ENCODE measurements at places on chromosomes 1 and 21.
A peak's percentile ranks its signal among the peaks of the same experiment; 100 is the strongest.

- no peak for DNase-seq
Observed at GRCh38 chr21:29382030-29382654, 83.4 kb downstream of the BACH1 start.

- DNase-seq: no peak
Observed at GRCh38 chr1:226133504-226134123, 52.9 kb downstream of the ACBD3 start.

- peak; percentile 27 for DNase-seq
Observed at GRCh38 chr1:230992100-230992774, 13.3 kb downstream of the ARV1 start.

DNA sequence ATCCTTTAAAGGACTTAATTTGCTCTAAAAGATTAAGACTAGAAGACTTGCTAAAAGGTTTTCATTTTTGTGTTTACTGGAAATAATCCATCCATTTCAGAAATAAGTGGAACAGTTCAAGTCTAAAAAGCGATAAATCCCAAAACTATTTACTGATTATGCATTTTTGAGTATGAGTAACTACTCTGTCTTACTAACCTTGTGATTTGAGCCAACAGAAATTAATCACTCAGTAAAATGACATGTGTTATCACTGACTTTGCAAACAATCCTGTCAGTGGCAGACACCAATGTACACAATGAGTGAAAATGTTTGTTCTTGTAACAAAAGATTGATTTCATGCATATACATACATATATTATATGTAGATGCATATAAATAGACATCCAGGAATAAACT lies 218.0 kb downstream of the DENND1B start:
- DNase-seq: peak; percentile 73

DNA sequence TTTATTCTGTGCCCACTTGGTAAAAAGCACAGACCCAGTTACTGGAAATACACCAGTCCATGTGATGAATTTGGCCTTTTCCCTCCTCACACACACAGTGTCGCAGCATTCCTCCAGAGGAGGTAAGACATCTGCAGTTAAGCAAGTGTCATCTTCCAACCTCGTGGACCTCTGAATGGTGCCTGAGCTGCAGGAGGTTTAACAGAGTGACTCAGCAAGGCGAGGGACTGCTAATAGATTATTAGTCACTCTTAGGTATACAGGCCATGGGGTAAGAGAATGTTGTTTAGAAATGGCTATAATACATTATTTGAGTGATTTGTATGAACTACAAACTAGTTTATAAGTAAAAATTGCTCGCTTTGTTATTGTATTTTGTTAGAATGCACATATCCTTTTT lies 8.6 kb upstream of the LRRC8B start:
- DNase-seq: peak; percentile 4

GRCh38 chr1:63731117-63732043 lies 42.4 kb upstream of the ROR1 start:
- DNase-seq: no peak

DNA sequence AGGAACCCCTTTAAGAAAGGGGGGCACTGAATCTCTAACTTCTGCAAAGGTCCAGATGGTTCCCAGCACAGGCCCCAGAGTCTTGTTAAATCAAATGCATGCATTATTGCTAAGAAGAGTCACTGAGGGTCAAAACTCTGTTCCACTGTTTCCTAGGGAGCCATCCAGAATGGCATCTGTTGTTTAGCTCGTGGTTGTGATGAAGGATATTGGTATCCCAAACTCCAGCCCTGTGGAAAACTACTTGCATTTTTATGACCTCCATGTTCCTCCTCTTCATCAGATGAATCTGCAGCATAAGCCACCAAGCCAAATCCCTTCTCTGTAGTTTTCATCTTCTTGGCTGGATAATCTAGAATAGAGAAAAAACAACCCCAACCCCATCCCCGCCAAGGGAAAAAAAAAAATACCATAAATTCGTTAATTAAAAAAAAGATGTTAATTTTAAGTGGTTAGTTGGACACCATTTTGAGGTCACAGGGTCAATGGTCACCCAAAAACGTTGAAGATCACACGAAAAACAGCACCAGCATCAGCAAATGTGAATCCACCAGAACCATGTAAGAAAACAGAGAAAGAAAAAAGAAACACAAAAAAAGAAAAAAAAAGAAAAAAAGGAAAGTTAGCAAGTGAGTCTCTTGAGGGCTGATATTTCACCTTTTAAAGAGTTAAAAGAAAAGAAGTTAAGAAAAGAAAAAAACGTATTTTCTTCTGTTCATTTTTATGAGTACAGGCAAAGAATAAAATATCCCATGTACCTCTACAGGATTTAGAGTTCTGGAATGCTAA lies 3.0 kb upstream of the RIT1 start:
- no peak for DNase-seq

GRCh38 chr1:159913451-159914192 lies 11.7 kb downstream of the TAGLN2 start:
- peak; percentile 94 for DNase-seq
